ENCODE measurements at places on chromosomes 4 and X.

- DNase-seq: no peak
Measured at GRCh38 chrX:8313844-8314243, 142.8 kb upstream of the VCX2 start.

GRCh38 chr4:94590493-94590892, 138.8 kb downstream of the PDLIM5 start:
- DNase-seq: no peak

DNA sequence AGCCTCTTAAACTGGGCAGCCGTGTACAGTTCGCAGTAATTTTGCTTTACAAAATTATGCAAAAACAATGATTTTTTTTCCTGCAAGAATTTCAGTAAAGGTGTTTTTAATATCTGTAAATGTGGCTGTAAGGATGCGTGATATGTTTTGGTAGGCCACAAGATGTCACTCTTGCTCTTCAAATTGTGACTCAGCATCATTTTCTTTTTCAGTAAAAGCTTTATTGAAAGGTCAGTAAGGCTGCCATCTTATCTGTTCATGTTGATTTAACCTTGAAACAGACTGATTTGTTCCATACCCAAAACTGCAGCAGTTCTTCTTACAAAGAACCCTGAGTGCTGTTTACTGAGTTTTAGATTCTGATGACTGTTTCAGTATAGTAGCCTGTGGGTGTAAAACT, 39.9 kb downstream of the TXLNG start:
- peak; percentile 36 for DNase-seq

GRCh38 chr4:163587867-163588266, 93.4 kb downstream of the TMA16 start:
- no peak for DNase-seq

- no peak for DNase-seq
Measured at GRCh38 chrX:39043838-39044550, 242.7 kb downstream of the MID1IP1 start.
